Stimulated activated CD4-positive, alpha-beta T cell treated with anti-CD3 and anti-CD28 coated beads, Interleukin-15, amount 100 ng/mL, for 1 hour (primary cell): ENCODE measurements at places on chromosomes 2 and 18.

DNA sequence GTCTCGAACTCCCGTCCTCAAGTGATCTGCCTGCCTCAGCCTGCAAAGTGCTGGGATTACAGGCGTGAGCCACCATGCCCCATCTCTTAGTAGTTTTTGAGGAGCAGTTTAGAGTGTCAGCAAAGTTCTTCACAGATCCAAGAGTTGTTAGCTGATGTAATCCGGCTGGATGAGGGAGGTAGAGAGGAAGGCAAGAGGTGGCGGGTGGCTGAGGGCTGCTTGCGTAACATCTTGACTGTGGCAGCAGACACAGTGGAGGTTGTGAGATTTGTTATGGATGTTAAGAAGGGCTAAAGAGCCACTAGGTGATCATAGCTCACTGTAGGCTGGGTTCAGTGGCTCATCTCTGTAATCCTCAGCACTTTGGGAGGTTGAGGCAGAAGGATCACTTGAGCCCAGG, 19.5 kb upstream of the FAM136A start:
- no peak for DNase-seq

DNA sequence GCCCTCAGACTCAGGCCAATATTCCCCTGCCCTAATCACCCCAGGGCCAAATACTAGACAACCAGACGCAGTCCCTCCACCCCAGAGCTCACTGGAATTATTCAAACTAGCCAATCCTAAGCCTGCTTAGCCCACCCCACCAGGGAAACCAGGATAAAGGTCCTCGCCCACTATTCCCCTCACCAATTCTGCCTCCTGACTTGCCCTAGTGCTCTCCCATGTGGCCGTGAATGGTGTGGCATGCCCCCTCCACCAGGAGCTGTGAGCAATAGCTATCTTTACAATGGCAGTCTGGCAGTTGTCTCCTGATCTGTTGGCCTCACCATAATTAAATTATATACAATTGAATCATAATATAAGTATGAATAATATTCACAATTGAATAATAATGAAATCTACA, 42.3 kb downstream of the FAM124B start:
- no peak for DNase-seq

GRCh38 chr2:211930331-211930730, 608.3 kb downstream of the ERBB4 start:
- no peak for DNase-seq

- no peak for DNase-seq
These were observed 5.0 kb downstream of the BOK start for GRCh38 chr2:241563571-241563980.

- no peak for DNase-seq
These were observed 994.1 kb upstream of the ACVR2A start for GRCh38 chr2:146850746-146851145.

DNA sequence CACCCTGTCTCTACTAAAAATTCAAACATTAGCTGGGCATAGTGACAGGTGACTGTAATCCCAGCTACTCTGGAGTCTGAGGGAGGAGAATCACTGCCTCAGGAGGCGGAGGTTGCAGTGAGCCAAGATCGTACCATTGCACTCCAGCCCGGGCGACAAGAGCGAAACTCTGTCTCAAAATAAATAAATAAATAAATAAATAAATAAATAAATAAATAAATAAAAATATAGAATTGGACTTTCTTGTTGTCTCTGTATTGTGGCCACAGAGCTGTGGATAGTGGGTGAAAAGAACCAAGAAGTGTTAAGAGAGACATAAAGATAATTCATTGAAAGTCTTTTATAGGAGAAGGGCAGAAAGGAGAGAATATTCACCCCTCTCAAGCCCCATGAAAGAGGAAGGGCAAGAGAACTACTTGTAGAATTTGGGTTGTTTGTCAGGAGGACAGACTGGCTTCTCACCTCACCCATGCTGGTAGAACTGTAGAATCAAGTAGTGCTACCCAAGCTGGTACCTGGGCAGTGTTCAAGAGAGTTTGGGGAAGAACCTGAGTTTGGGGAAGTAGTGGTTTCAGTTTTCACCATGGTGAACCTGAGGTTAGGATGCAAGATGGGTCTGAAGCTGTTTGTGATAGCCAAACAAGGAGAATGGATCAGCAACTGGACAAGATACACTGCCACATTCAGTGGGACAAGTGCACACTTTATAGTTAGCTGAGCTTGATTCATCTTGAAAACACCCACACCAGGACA, 256.5 kb downstream of the CD226 start:
- no peak for DNase-seq

DNA sequence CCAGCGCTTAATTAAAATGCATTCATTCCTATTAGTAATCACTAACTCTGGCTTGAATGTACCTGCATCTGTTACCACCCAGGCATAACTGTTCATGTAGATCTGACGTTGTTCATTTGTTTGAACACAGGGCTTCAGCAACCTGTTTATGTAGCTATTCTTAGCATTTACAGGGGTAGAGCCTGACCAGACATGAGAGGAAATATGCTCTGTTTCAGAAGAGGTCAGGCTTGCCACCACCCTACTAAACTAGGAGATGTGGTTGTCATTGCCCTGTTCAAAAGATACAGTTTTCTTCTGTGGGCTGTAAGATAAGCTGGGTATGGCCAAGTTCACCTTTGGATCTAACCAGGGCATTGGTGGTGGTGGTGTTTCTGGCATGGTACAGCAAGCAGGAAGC, 8.8 kb downstream of the MGAT5 start:
- no peak for DNase-seq
